ENCODE measurements at places on chromosomes 6 and 20. TPM values are rescaled to one million over a fixed set of nuclear protein-coding genes. Genes with fewer than 3 reads are reported as not detected.

Gene GLP1R
- total RNA-seq = not detected

Gene TMC2
- total RNA-seq = not detected

Gene IRF4
- total RNA-seq = 0.25 TPM

Gene HCRTR2
- not detected for total RNA-seq

Gene GRM4
- 0.15 TPM for total RNA-seq

Gene PBOV1
- not detected for total RNA-seq

Gene CDSN
- not detected for total RNA-seq

Gene SLC22A7
- total RNA-seq = not detected

Gene GHRH
- not detected for total RNA-seq

Gene NUS1
- total RNA-seq = 24.0 TPM

Gene CRISP3
- total RNA-seq = not detected

Gene PHACTR1
- not detected for total RNA-seq

Gene DNAH8
- not detected for total RNA-seq
